Mesendoderm (in vitro differentiated cells): ENCODE measurements at places on chromosomes 12 and 14.

GRCh38 chr12:54415221-54415929 lies 3.7 kb downstream of the ITGA5 start:
- no peak for DNase-seq

- DNase-seq, result no peak
Observed at GRCh38 chr12:108565976-108566375, 3.6 kb downstream of the ISCU start.

- DNase-seq, result no peak
Observed at GRCh38 chr12:70698345-70698744, 61.1 kb upstream of the PTPRB start.

DNA sequence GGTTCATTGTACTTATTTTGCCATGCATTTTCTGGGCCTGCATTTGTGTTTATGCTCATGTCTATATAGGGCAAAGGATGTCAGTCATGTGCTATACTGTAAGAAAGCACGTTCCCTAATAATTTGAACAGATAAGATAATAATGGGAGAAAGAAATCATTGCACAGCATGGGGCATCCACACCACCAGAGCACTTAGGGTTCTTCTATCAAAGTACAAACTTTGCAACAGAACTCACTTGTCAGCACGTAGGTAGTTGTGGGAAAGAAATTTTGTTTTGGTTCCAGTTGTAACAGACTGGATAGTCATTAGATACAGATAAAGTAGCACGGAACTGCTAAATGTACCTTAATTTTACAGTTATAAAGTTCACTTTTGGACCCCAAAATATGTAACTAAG lies 10.1 kb downstream of the PPP1CC start:
- no peak for DNase-seq

DNA sequence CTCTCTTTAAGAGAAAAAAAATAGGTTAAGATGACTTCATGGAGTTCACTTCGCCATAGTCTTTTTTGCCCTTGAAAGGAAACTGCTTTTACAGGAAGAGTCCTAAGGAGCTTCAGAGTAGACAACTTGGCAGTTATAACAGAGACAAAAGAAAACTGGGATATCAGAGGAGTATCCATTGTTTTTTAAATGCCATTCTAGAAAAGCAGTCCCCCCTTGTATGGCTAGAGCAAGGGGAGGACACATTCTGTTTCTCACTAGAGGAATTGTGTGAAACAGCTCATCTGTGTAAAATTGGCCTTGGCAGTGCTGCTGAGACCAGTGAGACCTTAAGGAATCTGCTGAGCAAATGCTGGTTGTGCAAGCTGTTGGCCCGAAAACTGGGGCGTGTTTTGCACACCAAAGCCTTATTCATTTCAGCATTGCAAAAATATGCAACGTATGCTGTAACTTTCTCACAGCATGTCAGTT lies 128.0 kb downstream of the GPR135 start:
- no peak for DNase-seq

DNA sequence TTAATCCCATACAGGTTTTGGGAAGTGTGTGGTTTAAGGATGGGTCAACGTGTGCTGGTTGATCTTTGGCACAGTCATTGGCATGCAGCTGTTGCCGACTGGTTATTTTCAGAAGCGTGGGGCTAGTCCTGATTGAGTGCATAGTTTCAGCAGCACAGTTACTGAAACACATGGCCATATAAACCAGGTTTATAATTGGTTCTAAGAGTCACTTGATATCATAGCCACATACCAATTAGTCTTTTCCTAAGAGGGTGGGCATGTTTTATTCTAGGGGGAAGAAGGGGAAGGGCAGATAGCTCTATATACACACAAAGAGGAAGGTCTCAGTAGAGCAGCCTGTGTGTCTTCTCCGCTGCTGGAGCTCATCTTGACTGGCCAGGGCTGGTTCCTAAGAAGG lies 11.0 kb upstream of the RPS6KL1 start:
- no peak for DNase-seq
